ENCODE measurements at places on chromosomes 13 and 19.

- no peak for DNase-seq
These were observed 154.2 kb downstream of the ZNF486 start for GRCh38 chr19:20321139-20321763.

DNA sequence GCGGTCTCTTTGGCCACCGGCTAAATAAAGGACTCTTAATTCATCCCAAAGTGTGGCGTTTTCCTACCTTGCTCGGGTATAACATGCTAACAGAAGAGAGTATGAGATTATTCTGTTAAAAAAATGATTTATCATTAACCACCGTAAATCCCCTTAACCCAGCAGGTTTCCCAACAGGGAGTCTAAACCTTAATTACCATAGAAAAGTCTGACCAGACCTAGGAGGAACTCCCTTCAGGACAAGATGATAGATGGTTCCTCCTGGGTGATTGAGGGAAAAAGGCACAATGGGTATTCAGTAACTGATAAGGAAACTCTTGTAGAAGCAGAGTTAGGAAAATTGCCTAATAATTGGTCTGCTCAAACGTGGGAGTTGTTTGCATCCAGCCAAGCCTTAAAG is 193.7 kb downstream of the ZNF737 start:
- DNase-seq = no peak

GRCh38 chr13:49443357-49443703 is 534 bp downstream of the CAB39L start:
- DNase-seq = no peak

GRCh38 chr13:33860526-33860925 is 42.6 kb downstream of the RFC3 start:
- DNase-seq = no peak

DNA sequence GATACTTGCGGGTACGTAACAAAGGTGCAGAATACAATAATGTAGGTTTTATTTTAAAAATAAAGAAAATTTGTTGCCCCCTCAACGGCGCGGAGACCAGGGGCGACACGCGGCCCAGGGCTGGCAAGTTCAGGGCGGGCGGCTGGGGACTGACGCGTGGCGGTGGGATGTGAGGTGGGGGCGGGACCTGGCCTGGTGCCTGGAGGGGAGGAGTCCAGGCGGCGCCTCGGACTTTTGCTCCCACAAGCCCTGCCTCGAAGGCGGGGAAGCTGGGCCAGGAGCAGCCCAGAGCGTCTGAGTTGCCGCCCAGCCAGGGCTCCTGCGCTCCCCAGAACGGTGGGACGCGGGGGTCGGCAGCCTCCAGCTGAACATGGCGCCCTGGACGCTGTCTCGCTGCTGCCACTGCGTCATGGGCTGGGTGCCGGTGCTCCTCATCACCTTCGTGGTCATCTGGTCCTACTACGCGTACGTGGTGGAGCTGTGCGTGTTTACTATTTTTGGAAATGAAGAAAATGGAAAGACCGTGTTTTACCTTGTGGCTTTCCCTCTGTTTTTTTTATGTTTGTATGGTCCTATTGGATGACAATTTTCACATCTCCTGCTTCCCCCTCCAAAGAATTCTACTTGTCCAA is 1122.8 kb upstream of the ATXN8OS start:
- DNase-seq = no peak

DNA sequence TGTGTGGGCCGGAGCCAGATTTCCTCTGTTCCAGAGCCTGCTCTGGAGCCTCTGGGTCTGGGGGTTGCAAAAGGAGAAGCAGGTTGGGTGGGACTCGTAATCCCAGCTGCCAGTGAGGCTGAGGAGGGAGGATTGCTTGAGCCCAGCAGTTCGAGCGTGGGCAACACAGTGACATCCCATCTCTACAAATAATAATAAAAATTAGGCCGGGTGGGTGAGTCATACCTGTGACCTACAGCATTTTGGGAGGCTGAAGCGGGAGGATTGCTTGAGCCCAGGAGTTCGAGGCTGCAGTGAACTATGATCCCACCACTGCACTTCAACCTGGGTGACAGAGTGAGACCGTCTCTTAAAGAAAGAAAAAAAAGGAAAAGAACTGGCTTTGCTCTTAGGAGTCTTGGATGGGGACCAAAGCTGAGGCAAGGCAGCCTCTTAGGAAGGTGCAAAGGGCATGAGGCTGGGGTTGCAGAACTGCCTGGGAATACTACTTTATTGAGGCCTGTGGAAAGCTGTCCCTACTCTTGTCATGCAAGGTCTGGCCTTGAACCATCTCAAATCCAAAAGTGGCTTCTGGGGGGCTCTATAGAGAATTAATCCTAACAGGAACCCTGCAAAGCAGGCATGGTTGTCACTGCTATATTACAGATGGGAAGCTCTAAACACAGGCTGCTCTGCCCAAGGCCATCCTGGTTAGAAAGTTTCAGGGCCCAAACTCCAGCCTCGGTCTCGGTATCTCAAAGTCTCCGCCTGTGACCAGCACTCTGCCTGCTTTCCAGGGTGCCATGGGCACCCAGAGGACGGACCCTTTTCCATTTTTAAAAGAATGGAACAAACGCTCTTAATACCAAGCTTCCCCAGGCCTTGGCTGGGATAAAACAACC is 880 bp upstream of the C19orf12 start:
- DNase-seq = no peak

DNA sequence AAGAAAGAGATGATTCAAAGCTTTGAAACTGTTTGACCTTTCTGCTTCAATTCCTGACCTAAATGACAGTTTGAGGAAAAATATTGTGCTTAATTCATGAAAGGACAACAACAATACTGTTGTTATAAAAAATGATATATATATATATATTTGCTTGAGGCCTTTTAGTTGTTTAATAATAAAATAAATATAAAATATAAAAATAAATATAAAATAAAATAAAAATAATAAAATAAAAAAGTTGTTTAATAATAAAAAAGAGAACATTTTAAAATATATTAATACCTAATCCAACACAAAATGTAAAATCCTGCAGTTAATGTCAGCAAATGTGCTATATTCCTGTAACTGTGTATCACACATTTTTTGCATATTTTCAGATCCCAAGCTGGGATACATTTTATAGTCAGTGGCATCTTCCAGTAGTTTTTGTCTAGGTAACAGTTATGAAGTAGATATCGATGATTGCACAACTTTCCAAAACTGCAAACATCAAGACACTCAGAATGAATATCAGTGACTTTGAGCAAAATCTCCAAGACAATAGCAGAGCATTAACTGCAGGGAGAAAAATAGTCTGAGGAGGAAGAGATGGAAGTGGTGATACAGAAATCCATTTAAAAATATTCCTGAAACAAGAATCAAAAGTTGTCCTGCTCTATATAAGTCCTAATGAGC is 375.5 kb upstream of the KLHL1 start:
- DNase-seq = no peak

- no peak for DNase-seq
These were observed 11.9 kb downstream of the PSMC4 start for GRCh38 chr19:39982883-39983282.

- DNase-seq = no peak
These were observed 20.3 kb downstream of the LNX2 start for GRCh38 chr13:27599845-27600553.

GRCh38 chr19:4506449-4507149 is 11.7 kb downstream of the PLIN4 start:
- DNase-seq = no peak

GRCh38 chr19:44719262-44719701 is 20.3 kb downstream of the CEACAM16 start:
- DNase-seq = no peak

DNA sequence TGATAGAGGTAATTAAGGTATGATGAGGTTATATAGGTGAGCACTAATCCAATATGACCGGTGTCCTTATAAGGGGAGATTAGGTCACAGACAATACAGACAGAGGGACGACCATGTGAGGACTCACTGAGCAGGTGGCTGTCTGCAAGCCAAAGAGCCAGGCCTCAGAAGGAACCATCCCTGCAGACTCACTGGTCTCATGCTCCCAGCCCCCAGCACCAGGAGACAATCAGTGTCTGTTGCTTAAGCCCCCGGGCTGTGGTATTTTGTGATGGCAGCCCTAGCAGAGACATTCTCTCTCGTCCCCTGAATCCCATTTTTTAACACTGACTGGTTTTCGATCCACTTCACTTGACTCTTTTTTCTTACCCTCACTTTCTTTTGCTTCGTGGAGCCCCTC is 51.9 kb upstream of the PABPC3 start:
- DNase-seq = no peak
